ENCODE measurements at places on chromosomes 16 and 17.

DNA sequence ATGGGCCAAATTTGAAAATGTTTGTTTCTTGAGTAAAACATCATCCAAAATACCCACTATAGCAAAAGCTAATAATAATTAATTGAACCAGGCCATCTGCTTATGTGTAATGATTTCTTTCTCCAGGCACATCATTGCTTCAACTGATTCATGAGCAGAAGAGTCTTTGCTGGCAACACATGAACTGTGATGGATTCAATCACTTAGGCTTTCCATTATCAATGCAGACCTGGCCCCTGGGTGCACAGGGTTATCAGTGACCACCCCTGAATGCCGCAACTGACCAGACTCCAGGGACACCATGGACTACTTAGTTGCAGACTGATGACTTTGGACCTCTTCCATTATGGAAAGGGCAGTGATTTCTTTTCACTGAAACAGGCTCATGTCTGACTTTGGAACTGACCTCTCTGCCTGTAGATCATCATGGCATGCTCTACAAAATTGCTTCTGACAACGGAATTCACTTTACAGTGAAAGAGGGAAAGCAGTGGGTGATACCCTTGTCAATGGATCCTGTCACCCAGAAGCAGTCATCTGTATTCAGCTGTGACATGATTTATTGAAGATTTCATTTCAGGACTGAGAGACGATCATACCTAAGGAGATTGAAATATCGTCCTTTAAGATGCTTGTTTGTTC, 448.8 kb downstream of the SLC39A11 start:
- no peak for DNase-seq

DNA sequence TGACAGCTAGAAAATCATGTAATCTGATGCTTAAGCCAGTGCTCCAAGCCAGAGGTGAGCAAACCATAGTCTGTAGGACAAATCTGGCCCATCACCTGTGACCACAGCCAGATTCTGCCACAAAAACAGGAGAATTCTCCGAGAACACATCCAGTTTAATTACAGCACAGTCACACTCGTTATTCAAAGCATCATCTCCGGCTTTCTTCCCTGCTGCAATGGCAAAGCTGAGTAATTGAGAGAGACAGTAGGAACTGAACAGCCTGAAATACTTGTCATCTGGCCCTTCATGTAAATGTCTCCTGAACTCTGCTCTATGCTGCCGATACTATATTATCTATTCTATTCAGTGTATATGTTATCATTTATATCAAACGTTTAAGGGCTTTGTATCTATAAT, 121.4 kb upstream of the FOXF1 start:
- DNase-seq: no peak

DNA sequence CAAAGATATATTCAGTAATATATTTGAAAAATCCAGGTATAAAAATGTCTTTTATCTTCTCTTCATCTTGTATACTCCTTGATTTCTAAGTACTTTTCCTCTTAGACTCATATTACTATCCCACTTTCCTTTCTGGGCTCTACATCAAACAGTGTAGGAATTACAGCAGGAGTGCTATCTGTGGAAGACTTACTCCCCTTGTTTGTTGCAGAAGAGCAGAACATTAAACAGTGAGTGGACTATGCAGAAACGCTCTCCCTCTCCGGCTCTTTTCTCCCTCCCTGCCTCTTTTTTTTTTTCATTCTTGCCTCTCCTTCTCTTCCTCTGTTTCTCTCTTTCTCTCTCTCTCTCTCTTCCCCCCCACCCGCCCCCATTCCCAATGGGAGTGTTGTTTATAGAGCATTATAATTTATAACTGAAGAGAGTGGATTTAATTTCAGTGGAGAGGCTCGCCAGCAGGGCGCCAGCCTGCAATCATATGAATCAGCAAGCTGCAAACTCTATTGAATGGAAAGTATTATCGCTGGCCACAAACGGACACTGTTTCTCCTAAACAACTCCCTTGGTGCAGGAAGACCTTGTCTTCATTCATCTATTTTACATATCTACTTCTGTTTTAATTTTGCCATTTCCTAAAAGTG, 242.3 kb upstream of the TBX2 start:
- no peak for DNase-seq

- no peak for DNase-seq
Measured at GRCh38 chr16:78970650-78971049, 629.9 kb downstream of the MAF start.

GRCh38 chr17:72136692-72137091, 15.9 kb downstream of the SOX9 start:
- no peak for DNase-seq

DNA sequence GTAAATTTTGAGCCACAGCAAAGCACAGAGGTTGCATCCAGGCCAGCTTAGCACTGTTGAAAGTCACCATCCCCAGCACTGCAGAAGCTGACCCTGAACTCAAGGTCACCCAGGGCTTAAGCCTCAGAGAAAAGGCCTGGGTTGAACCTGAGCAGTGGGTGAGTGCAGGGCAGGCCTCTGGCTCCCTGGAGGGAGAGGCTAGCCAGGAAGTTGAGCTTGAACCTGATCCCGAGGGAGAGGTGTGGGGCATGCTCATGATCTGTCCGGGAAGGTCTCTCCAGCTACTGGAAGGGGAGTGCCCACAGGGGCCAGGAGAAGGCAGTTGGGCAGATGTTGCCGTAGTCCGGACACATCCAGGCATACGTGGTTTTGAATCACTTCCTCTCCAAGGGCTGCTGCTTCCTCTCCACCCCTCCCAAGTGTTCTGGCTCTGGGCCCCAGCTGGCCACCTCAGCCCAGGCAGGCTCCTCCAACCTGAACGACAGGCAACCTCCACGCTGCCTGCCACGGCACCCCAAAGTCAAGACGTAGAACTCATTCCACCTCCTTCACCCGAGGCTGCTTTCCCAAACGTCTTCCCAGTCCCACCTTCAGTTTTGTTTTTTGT, 18.4 kb downstream of the CARHSP1 start:
- DNase-seq: no peak

DNA sequence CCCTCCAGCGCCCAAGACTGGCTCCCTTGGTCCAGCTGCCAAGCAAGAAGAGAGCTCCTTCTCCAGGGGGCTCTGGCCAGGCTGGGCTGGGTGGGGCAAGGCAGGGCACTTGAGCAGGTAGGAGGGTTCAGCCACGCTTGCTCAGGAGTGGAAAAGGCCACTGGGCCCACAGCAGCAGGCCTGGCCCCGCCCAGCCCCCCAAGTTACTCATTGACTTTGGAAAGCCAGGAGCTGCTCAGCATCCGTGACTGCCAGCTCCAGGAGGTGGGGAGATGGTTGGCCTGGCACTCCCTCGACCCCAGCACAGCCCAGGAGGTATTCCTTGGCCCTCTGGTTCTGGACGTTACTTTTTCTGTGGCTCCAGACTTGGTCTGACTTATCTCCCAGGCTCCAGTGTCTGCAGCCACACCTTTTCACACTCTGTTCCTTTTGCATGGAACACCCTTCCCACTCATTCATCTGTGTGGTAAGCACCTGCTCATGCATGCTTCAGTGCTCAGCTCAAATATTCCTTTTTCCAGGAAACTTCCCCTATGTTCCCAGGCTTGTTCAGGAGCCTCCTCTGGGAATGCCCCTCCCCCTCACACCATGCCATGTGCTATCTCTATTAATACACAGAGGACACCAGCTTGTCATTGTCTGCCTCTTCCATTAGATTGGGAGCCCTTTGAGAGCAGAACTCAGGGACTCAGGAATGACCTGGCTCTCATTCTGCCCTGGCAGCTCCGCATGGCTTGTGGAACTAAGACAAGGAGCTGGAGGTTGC, at the start of gene CDH16:
CDH16 (minus strand) TSS at position 83 of the 766 bp plus-strand sequence. CDS start 820 bp downstream, outside the sequence.
- DNase-seq: no peak

DNA sequence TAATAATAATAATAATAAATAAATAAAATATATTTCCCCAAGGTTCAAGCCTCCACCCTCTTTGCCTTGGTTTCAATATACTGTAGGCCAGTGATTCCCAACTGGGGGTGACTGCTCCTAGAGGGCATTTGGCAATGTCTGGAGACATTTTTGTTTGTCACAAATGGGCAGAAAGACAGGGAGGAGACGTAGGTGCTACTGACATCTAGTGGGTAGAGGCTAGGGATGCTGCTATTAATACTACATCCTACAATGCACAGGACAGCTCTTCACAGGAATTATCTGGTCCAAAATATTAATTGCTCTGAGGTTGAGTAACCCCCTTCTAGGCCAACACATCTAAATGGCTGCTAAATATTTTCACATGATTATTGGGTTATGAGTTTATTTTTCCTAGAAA, 12.8 kb upstream of the PRR14 start:
- DNase-seq: no peak

DNA sequence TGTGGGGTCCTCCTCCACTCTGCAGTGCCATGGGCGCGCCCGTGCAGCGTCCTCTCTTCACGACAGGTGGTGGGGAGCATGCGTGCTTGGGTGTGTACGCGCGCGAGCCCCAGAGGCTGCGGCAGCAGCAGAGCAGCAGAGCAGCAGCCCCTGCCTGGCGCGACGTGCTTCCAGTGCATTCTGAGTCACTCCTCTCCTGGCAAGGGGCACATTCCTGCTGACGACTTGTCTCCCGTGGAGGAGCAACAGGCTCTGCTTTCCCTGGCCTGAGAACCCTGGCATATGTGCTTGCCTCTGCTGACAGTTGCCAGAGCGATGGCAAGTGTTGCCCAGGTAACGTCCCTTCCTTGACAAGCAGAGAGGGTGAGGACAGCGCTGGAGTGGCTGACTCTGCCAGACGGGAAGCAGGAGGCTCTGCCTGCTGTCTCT, 133.8 kb upstream of the PLCG2 start:
- DNase-seq: no peak

DNA sequence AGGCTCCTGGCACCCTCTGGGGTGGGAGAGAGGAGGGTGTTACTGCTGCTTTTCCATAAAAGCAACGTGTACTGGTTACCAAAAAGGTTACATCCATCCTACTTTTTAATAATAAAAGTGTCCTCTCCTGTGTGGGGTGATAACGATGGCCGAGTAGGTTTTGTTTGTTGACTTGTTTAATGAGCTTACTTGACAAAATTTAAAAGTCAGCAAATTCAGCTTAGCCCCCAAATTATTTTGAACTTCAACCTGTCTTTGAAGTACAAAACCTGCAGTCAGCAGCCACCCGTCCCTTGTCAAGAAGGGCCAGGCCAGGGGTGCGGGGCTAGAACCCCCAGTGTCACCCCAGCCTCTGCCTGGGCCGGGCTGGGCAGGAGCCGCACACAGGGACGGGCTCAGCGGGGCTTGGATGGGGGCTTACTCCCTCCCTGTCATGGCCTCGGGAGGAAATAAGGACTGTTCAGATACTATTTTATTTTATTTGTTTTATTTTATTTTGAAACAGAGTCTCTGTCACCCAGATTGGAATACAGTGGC, 103.9 kb upstream of the CHMP6 start:
- no peak for DNase-seq

GRCh38 chr17:28065706-28066105, 23.2 kb downstream of the NLK start:
- DNase-seq: no peak

GRCh38 chr17:64163468-64163867, 33.5 kb upstream of the ERN1 start:
- DNase-seq: no peak

DNA sequence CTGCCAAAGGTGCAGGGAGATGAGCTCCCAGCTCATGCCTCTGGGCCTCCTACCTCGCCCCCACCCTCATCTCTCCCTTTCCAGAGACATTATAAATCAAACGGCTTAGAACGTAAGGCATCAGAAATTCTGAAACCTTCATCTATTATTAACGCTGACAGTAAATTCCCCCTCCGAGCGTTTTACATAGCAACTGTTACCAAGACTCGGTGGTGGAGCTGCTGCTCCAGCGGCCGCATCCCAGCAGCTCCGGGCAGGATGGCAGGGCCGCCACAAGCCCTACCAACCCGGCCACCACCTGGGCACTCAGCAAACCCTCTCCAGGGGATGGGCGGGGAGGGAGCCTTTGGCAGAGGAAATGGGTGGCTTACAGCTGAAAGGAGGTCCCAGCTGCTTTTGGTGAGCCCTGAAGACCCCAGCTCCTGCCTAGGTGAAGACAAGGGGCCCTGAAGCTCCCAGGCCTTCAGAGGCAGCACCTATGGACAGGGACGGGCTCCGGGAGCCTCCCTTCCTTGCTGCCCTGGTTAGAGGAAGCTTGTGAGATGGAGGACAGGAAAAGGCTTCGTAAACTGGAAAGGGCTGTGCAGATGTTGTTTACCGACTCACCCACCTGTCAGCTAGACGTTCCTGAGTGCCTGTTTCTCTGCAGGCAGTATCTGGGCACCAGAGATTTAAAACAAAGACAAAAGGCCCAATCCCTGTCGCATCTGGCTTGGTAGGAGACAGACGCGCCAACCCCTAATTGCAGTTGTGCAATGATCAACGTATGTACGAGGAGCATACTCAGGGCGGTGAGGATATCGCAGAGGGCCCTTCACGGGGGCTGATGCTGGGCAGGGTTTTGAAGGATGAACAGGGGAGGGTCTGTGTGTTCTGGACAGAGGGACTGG, 76.9 kb downstream of the RAI1 start:
- DNase-seq: no peak

DNA sequence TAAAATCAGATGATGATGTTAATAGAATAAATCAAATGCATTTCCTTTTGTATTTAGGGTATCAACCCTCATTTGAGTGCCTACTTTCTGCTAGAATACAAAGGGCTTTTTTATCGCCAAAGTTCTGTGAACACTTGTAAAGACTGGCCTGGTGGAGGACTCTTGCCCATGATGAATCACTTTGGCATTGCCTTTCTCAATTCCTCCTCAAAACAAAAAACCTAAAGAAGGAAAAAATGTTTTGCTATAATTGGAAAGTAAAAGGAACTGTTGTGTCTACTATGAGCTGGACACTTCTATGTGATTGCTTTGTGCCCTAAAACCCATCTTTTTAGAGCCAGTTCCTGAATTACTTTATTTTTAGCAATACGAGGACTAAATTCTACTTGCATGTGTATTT, 13.0 kb upstream of the DHRS11 start:
- no peak for DNase-seq

DNA sequence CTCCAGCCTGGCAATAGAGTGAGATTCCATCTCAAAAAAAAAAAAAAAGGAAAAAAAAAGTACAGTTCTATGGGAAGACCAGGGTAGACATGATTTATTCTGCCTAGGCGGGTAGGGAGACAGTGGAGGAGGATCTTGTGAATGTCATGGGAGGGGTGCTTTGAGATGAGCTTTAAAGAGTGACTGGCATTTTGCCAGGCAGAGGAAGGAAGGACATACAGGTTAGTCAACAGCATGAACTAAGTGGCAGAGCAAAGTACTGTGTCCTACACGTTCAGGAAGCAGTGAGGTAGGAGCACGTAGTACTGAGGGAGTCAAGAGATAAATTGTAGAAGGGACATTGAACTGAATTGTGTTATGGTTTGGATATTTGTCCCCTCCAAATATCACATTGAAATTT, 451.5 kb downstream of the TOX3 start:
- no peak for DNase-seq

- DNase-seq: no peak
Measured at GRCh38 chr17:58066401-58066800, 16.8 kb upstream of the DYNLL2 start.

- DNase-seq: no peak
Measured at GRCh38 chr16:54347961-54348360, 61.4 kb upstream of the IRX3 start.

DNA sequence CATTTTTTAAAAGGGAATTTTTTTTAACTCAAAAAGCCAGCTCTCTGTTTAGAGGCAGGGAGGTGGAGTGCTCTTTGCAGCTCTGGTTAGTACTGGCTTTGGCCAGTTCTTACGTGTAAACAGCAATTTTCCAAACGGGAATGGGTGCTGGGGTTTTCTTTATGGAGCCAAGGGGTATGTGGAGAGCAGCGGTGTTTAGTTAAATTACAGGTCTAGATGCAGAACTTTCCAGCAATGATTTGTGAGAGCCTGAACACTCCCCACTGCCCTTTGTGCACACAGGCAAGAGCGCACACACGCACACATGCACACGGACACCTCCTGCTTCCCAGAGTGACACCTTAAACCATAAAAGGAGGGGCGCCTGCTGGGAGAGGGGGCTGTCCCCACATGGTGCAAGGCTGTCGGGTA, 140.2 kb downstream of the MSI2 start:
- no peak for DNase-seq

All from left forelimb (tissue), 1 donor.